ENCODE measurements at places on chromosomes 16 and 17. TPM values are rescaled to one million over a fixed set of nuclear protein-coding genes. Genes with fewer than 3 reads are reported as not detected.

Gene CCL8
- total RNA-seq, result not detected

Gene KRT9
- not detected for total RNA-seq

Gene NGFR
- total RNA-seq, result 0.70 TPM

Gene PNMT
- not detected for total RNA-seq

Gene CFAP97D1
- total RNA-seq, result not detected

Gene TUBG2
- total RNA-seq, result 18.7 TPM

Gene MAP3K14
- total RNA-seq, result 58.3 TPM

Gene EVPLL
- not detected for total RNA-seq

Gene PTRH2
- total RNA-seq, result 125 TPM

Gene KIAA0513
- total RNA-seq, result 2.0 TPM

Gene ITGB4
- total RNA-seq, result 48.5 TPM

Gene SGSM2
- total RNA-seq, result 38.9 TPM

Gene NPIPB6
- 2.0 TPM for total RNA-seq

Gene CSH2
- total RNA-seq, result not detected

Gene KRT14
- 0.34 TPM for total RNA-seq

Gene ODAD4
- 1.2 TPM for total RNA-seq

Gene WNT3
- total RNA-seq, result 4.7 TPM

Gene SLX1A
- 23.3 TPM for total RNA-seq

Gene SOST
- total RNA-seq, result 0.07 TPM

Gene CXCL16
- total RNA-seq, result 15.4 TPM

Gene USP6
- 0.02 TPM for total RNA-seq

Gene C16orf92
- total RNA-seq, result not detected

Gene OTOP3
- total RNA-seq, result 0.05 TPM

Gene SPATA22
- total RNA-seq, result not detected

Gene SERPINF2
- 2.2 TPM for total RNA-seq

Gene C16orf96
- not detected for total RNA-seq

Gene KRT24
- total RNA-seq, result not detected

Gene STXBP4
- total RNA-seq, result 3.5 TPM

Gene TRAPPC1
- 307 TPM for total RNA-seq

Gene P2RX1
- total RNA-seq, result not detected

Gene EVI2B
- total RNA-seq, result 0.17 TPM

Gene ABCA3
- total RNA-seq, result 19.2 TPM

Gene CCL4
- total RNA-seq, result not detected

Gene WWOX
- total RNA-seq, result 11.9 TPM

Gene EPX
- not detected for total RNA-seq

Gene ZNF174
- 12.9 TPM for total RNA-seq

Data from A549 treated with CORT108297 at 1 μM for 4 hours (cell line).